GDM1 (cell line): ENCODE measurements at places on chromosomes 11 and 22.
A peak's percentile ranks its signal among the peaks of the same experiment; 100 is the strongest.

GRCh38 chr11:120013325-120014250, 124.3 kb downstream of the TRIM29 start:
- no peak for DNase-seq

DNA sequence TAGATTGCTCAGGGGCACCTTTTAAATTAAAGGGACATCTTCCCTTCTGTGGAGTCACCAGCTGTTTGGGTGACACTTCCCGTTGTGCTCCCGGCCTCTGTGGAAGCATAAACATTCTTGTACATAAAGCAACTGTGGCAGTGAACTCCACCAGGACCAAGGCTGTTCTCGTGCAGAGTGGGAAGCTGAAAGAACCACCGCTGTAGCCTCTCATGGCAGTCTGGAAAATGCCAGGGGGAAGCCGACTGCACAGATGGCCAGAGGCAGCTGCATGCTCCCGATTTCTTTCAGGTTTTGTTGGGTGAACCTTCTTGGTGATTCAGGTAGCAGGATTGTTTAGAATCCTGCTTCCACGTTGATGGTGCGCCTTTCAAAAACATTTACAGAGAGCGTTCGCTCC, 10.3 kb downstream of the UBASH3B start:
- no peak for DNase-seq

DNA sequence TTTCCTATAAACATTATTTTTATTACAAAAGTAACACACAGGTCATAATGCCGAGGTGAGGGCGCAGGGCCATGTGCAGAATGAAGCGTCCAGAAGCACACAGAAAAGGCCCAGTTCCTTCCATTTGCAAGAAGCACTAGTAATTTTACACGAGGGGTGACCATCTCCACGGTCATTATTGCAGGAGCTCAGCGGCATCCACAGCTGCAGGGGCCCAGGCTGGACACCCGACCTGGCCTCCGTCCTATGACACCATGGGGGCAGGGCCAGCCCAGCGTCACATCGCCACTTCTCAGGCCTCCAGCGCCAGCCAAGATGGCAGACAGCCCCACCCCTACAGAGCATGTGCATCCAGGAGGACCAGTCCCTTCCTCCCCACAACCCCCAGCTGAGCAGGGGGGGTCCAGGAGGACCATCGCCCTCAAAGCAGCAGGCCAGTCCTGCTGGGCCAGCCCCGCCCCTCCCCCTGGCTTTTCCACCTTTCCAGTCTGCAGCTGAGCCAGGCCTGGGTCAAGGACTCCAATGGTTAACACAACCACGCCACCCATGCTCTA, 3.5 kb downstream of the IGF2 start:
- DNase-seq, result no peak

GRCh38 chr22:30318799-30319419, 7.8 kb downstream of the TBC1D10A start:
- DNase-seq, result no peak

- DNase-seq, result no peak
Observed at GRCh38 chr11:35079611-35080010, 59.4 kb upstream of the CD44 start.

DNA sequence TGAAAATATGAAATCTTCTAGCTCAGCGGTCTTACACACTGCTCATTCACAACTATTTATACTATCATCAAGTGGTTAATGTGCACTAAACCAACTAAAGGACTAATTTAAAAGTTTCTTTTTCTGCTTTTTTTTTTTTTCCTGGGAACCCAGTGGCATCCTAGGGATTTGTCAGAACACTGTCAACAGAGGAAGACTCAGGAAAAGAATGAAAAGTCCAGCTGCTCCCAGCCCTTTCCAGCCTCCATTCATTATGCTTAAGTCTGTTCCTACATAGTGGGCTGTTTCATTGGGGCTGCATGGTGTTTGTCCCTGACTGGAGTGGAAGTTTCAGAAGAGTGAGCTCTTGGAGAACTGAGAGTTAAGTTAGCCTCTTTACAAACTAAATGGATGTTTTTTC, 391.1 kb downstream of the AASDHPPT start:
- no peak for DNase-seq

DNA sequence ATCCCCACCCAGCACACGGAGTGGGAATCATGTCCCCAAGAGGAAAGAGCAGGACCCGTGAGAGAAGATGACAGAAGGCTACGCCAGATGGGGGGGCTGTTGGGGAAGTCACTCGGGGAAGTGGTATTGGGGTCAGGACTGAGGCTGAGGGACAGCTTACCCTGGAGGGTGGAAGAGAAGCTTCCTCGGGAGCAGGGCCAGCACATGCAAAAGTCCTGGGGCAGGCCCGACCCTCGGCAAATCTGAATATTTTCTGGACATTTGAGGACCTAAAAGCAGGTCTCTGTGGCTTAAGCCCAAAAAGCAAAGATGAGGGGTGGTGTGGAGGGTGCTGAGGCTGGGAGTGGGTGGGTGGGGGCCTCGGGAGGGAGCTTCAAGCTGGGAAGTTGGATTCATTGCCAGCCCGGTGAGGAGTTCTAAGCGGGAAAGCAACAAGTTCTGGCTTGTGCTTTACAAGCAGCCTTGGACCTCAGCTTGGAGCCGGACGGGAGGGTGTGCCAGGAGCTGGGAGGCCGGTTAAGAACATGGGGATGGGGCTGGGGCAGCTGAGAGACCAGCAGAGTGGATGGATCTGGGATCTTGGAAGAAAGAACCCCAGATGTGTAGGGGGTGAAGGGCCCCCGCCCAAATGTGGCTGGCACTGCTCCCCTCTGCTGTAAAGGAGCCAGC, 34.9 kb downstream of the GRAMD4 start:
- no peak for DNase-seq

DNA sequence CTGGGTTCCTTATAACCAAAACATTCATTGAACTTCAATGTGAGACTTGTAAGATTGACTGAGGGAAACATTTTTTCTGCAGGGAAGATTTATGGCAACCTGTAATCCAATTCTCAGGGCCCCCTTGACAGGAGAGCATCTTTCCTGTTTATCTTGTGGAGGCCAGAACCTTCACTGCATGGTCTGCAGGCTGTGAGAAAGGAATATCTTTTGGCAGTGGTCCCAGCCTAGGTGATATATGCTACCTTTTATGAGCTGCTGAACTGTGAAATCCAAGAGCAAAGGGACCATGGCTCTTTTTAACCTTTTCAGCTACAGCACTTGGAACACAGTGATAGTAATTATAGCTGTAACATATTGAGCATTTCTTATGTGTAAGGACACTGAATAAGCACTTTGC, 590.2 kb upstream of the B3GAT1 start:
- no peak for DNase-seq

- DNase-seq, result no peak
Observed at GRCh38 chr11:113874581-113875233, 665 bp downstream of the USP28 start.

DNA sequence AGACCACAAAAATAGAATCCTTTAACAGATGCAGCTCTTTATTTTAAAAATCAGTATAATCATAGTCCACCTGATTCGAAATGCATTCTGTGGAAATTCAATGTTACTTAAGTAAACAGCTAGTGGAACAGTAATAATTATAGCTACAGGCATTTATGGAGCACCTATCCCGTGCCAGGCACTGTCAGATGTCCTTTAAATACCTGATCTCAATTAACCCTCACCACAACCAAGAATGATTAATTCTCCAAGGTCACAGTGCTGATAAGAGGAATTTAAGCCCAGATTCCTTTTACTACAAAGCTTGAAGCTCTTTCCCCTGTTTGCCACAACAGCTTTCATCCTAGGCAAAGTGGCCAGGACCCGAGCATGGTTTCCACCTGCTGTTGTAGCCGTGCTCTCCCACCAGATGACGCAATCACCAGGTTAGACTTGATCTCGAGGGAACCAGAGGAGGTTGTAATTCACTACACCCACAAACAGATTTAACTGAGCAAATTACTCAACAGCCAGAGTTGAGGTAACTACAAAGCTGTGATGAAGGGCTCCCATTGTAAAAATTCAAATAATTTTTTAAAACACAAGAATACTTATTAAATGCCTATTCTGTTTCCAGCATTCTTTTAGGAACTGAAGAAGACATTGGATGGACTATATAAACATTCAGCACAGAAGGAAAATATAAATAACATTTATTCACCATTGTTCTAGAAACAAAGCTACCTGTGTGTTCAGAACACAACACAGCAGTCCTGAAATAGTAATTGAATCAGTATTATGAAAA, 10.3 kb downstream of the PRDM10 start:
- no peak for DNase-seq

DNA sequence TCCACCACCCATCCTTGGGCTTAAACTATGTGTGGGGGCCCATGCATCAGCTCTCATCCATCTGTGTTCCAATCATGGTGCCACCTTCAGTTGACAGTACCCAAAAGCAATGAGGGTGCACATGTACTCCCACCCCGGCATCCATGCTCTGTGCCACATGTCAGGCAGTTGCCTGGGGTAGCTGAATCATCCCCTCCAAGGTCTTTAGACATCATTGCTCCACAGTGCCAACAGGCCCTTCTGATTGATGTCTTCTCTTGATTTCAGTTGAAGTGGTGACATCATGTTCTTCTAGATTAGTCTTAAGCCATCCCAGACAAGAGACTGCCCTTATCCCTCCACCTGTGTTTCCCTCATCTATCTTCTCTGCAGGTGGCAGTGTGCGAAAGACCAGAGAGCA, 42.5 kb downstream of the TMPRSS5 start:
- no peak for DNase-seq

- DNase-seq, result no peak
Observed at GRCh38 chr11:17695454-17696441, 23.6 kb upstream of the MYOD1 start.

GRCh38 chr11:130042093-130042591, 27.6 kb upstream of the APLP2 start:
- no peak for DNase-seq

DNA sequence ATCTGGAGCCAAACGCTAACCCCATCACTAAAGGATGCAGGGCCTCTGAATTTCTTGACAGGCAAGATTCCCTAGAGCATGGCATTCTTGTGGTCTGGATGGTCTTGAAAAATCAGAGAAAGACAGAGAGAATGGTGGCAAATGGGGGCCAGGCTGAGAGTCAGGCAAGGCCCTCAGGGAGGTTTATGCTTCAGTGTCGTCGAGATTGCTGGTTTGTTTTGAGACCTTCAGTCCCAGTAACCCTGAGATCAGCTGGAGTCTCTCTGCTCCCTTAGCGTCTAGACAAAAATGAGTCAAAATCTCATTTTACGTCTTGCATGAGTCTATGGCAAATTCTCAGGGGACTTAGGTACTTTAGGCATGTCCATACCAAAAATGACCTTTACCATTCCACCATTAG, 539.3 kb downstream of the SOX6 start:
- no peak for DNase-seq

DNA sequence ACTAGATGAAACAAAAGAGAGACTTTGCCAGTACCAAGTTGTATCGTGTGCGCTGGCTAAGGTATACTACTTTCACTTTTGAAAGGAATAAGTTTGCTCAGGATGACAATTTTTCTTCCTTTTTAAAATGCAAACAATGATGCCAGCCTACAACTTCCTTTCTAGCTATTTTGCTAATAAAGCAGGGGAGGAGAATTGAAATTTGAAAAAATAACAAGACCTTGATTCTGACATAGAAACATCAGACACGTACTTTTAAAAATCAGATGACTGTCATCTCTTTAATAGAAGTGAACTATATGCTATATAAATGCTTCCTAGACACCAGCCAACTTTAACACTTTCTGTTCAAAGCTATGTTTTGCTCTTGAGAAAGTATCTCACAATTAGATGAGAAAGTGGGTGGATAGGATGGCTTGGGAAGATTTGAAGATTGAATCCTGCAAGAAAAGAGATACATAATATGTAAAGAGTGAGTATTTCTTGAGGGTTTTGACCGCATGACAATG, 41.7 kb upstream of the BLID start:
- no peak for DNase-seq

GRCh38 chr22:33766091-33766490, 154.2 kb downstream of the LARGE1 start:
- no peak for DNase-seq

DNA sequence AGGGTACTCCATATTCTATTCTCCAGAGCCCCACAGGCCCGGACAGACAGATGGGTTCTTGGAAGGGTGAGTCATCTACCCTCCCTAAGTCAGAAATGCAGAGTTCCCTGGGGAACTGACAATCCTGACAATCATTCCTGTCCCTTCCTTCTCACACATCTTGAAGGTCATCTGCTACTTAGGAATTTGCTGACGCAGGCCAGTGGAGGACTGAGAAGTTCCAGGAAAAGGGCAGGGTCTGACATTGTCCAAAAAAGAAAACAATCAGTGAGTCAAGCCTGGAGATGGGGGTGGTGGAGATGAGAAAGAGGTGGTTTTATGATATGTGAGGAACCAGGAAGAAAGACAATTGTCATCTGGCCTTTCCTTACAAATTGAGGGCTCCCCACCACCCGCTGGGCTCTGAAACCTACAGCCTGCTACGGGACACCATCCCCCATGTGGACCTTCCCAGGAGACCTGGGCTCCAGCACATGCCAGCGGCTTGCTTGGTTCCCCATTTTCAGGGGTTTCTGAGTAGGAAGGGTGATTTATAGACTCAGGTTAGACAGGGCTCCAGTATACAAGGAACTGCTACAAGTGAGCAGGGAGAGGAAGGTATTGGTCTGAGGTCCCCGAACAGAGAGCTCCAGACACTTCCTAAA, 12.9 kb downstream of the CD59 start:
- DNase-seq, result peak; percentile 74
